ENCODE measurements at places on chromosomes 4 and X.

- DNase-seq = peak; percentile 39
Observed at GRCh38 chr4:125104616-125105015, 210.1 kb upstream of the FAT4 start.

DNA sequence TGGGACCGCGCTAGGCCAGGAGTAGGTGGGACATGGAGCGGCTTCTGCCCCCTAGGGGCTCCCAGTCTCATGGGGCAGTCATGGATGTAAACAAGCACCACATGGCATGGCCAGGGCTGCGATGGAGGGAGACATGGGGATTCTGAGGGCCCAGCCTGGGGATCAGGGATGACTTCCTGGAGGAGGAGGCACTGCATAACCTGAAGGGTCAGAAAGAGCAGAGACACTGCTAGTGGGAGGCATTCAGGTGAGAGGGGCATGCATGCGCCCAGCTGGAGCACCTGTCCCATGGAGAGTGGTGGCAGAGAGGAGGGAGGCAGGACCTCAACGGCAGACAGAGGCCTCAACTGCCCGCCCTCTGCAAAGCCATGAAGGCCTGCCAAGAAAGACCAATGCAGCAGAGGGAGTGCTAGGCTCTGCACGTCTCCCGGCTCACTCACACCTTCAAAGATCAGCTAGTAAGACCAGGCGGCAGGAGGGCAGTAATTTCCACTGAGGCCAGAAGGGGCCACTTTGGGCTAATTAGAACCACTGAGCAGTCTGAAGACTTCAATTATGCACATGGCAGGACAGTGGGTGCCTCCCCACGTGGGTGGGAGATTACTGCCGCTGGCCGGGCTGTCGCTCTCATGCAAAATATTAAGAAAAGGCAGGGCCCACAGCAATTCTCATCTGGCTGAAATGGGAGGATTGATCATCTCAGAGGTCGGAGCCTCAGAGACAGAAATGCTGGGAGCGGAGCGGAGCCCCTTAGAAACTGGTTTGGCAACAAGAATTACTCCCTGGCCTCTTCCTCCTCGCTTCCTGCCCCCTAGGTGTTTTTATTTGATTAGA lies 69.6 kb downstream of the PPP2R2C start:
- no peak for DNase-seq

GRCh38 chrX:87878926-87879325 lies 361.3 kb downstream of the KLHL4 start:
- no peak for DNase-seq

GRCh38 chr4:119646347-119647071 lies 17.9 kb upstream of the PDE5A start:
- peak; percentile 73 for DNase-seq

DNA sequence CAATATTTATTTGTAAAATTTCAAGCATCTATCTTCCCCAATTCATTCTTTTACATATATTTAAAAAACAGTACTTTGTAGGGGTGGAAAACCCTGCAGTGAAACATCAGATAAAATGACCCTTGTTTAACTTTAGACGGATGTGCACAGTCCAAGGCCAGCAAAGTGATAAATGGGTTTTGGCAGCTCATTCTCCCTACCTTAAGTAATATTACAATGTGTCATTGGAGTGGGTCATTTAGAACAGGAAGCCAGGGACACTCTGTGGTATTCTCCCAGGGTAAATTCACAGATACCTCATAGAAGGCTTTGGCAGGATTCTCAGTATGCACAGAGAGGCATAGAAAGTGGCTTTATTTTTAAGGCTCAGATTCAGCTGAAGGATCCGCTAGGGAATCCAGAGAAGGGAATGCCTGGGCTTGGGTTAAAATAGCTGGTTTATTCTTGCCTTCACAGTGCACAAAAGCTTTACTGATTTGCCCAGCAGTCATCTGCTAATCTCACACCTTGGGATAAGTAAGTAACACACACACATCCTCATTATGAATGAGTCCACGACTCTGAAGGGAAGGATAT lies 206.7 kb downstream of the RASL11B start:
- peak; percentile 58 for DNase-seq

GRCh38 chr4:17475481-17475880 lies 36.4 kb downstream of the QDPR start:
- peak; percentile 43 for DNase-seq

DNA sequence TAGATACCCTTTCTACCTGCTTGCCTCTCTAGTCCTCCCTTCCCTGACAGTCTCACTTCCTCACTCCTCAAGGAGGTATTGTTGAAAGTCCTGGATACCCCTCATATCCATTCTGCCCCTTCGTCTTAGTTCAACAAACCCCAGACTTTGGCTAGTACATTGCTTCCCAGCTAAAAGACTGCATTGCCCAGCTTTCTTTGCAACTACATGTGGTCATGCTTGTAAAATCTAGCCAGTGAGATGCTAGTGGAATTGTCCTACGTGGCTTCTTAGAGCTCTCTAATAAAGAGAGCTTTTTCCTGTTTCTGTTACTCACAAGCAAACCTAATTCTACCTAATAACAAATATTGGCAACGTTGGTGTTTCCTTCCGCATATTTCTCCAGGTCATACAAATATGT lies 237.9 kb upstream of the PSAPL1 start:
- no peak for DNase-seq

DNA sequence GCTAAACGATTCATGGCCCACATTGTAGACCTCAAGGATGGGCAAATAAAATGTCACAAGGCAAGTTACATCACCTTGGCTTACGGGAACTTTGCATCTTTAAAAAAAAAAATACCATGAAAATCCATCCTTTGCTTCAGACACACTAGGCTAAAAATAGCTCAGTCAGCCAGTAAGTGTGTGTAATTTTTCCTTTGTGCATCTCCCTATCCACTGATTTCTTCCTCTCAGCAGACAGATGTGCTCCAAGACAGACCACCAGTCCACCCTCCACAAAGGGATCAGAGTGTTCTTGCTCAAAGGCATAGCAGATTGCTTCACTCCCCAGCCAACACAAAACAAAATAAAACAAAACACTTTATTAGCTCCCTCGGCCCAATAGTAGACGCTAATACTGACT lies 14.6 kb downstream of the LDB2 start:
- DNase-seq = no peak

- DNase-seq = peak; percentile 82
Observed at GRCh38 chrX:30521440-30522182, 56.0 kb downstream of the TASL start.

DNA sequence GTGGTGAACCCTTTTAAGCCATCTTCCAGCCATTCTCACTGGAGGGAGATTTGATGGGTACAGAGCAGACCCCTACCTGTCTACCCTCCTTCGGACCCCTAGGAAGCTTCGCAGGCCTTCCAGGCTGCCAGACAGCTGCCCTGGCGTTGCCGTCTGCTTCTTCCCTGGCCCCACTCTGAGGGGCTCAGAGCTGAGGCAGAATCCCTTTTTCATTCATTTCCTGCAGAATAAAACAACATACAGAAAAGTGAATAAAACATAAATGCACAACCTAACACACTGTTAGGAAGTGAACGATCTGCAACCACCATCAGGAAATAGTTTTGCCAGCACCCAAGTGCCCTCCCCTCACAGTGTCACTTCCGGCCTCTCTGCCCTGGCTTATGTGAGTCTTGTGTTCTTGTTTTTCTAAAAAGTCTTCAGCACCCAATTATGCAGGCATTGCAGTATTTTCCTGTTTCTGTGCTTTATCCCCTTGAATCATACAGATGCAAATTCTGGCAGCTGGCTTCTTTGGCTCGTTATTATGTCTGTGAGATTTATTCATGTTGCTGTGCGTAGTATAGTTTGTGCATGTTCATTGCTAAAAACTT lies 5.6 kb upstream of the ADD1 start:
- peak; percentile 50 for DNase-seq

GRCh38 chrX:129721414-129721813 lies 17.4 kb upstream of the XPNPEP2 start:
- no peak for DNase-seq

Measured in fibroblast of upper back skin (primary cell).